ENCODE measurements at places on chromosomes 11 and 22.

DNA sequence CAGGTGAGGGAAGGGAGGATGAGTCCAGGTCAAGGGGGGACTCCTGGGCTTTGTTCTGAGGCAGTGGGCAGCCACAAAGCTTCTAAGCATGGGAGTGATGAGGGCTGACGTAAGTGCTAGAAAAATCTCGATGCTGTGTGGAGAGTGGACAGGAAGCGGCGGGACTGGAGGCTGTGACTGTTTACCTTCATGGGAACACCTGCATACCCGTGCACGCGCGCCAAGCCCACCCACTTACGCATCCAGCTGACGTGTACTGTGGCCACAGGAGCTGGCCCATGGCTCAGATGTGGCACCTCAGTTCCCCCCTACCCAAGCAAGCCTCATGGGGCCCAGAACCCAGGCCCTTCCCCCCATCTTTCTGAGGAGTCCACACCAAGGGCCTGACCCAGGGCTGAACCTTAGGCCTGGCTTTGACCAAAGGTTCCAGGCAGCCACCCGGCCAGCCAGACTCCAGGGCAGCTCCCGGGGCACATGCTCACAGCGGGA is 14.0 kb downstream of the MYRF start:
- no peak for DNase-seq

DNA sequence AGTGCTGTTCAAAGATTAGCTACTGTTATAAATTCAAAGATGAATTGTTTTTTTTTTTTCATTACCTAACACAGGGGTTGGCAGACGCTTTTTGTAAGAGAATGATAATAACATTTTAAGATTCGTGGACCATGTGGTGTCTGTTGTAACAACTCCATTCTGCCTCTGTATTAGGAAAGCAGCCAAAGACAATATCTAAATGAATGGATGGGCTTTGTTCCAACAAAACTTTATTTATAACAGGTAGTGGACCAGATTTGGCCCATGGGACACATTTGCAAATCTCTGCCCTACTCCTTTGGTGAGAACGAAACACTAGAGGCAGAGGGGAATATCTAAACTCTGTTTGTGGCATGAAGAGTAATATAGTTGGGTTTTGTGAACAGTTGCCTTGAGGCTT is 83.6 kb upstream of the BLID start:
- DNase-seq = no peak

DNA sequence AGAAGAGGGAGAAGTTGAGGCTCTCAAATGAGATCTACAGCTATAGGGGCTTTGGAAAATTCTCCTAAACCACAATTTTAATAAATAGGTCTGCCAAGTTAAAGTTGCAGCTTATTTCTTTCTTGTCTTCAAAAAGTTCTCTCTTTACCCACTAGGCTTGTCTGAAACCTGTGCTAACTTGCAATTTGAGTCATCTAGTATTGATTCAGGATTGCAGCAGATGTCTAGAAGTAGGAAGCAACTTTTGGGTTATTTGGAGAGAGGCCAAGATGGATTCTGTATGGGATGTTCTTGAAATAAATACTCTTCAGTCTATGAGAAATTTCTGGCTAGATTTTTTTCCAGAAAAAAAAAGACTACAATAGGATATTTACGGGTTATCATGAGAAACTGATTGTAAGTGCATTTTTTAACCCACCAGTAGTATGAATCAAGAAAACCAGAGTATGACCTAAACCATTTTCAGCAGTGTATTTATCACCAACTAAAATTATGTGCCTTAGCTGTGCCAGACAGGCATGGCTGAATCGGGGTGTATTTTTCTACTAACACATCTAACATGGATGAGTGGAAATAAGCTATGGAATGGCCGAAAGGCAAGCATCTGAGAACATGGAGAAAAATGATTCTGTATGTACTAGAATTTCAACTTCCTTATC is 4.9 kb upstream of the RAB38 start:
- DNase-seq = no peak

DNA sequence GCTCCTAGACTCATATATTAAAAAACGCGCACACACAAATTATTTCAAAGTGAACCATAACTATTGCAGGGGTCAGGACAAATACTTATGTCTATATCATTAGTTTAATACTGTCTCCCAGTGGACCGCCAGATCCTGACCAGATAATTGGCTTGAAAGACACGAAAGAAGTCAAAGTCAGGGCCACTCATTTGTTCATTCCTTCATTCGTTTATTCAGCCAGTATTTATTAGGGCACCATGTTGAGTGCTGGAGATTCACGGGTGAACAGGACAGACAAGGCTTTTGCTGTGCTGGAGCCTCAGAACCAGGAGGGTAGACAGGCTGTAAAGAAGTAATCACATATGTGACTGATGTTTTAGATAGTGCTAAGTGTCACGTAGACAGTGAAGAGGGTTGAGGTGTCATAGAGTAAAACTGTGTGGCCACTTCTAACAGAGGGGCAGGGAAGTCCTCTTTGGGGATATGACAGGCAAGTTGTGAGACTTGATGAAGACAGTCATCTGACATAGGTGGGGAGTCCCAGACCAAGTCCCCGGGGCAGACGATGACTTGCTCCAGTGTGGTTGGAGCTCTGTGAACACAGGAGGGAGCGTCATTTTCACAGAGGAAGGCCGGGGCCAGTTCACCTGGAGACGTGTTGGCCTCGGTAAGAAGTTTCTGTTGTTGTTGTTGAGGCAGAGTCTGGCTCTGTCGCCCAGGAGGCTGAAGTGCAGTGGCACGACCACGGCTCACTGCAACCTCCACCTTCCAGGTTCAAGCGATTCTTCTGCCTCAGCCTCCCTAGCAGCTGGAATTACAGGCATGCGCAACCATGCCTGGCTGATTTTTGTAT is 25.9 kb downstream of the RBX1 start:
- no peak for DNase-seq

DNA sequence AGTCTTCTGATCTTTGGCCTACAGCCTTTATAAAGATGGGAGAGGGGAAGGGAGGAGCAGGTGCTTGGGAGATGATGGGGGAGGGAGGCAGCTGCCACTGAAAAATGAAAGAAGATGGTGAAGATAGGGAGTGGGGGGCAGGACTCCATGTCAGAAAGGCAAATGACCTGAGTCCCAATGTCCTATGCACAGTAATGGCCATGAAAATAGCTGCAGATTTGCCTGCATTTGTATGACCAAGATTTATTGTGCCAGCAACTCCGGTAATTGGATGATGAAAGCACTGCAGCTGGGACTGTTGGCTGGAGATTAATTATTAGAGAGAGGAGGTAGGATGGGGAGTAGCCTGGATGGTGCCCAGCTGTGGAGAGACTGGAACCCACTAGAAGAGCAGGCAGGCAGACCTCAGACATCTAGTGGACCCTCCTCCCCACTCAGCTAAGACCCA is 36.1 kb downstream of the NEU3 start:
- no peak for DNase-seq

GRCh38 chr11:100545970-100546369 is 141.1 kb upstream of the ARHGAP42 start:
- DNase-seq = no peak

DNA sequence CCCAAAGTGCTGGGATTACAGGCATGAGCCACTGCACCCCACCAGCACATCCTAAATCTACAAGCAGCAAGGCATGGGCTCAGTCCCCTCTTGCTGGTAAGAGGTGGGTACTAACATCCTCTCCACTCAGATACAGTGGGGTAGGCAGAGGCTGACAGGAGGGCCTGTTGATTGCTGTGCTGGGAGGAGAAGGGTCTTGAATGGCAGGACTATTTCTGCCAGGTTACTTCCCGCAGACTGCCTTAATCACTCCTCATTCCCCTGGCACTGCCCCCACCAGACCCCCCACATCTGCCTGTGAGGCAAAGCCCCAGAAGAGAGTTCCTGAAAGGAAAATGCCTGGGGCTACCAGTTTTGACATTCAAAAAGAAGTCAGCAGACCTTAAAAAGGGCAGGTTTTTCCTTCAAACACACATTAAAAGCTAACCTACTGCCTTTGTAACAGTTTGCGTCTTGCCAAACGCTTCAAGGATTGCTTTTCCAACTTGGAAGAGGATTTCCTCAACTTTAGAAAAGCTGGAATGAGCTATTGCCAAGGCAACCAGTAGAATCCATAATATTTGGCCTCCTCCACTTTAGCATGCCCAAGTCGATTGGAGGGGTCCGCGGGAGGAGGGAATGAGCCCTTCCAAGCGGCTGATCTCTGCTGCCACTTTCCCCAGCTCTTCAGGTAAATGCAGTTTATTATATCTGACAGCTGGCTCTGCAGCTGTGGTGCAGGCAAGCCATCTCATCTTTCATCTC is 62.0 kb downstream of the FDX1 start:
- DNase-seq = no peak

DNA sequence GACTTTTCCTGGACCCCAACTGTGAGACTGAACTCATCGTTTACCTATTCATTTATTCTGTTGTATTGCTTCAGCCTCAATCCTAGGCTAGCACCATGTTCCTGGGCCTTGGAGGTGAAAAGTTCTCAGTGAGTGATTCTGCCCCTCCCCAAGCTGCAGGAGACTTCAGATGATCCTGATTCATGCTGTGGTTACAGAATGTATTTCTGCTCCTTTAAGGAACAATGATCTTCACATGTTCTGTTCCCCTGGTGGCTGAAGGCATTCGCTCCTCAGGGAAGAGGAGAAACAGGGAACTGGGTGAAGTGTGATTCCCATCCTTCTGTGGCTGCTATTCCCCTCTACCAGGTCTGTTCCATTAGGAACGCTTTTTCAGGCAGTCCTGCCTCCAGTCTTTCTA is 2.4 kb downstream of the OR52E1 start:
- DNase-seq = no peak

GRCh38 chr11:114211444-114212121 is 84.6 kb upstream of the NNMT start:
- no peak for DNase-seq

- DNase-seq = no peak
Measured at GRCh38 chr11:68651208-68651984, 32.9 kb upstream of the GAL start.

- DNase-seq = no peak
Measured at GRCh38 chr11:78080818-78081495, 1.3 kb upstream of the NDUFC2 start.

- DNase-seq = no peak
Measured at GRCh38 chr11:110126936-110127335, 33.7 kb downstream of the ZC3H12C start.

DNA sequence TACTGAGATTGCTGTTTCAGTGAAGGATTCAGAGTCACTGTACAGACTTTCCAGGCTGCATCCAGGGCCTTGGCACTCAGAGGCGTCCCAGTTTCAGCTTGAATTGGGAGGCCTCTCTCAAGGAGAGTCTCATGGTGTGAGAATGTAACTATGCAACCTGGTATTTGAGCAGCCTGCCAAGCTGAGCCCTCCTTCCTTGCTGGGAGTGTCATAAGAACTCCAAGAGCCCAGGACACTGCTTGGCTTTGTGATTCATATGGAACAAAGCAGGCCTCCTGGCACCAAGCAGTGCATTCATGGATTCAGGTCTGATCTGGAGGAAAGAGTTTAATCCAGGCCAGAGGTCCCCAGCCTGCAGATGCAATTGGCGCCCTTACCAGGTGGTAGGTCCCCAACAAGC is 171.7 kb downstream of the DBX1 start:
- DNase-seq = no peak

DNA sequence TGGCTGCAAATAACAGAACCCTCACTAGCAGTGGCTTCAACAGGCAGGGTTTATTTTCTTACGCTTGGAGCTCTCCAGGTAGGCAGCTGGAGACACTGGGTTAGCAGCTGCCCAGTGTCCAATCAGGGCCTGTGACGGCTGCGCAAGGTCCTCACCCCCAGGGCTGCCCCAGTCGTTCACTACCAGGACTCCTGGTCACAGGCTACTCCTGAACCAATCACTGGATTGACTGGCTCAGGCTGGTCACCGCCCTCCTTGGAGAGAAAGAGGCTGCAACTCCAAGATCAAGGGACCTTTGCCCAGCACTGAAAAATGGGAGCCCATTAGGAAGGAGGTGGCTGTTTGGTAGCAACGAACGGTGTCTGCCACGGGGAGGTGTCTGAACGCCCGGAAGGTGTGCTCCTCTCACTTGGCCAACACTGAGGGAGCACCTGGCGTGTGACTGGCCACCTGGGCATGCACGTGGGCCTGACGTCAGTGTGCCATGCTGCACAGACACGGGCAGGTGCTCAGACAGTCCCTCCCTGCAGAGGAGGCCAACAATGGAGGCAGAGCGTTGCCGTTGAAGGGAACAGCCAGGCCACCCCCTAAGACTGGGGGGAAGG is 5.1 kb downstream of the ARSA start:
- no peak for DNase-seq

DNA sequence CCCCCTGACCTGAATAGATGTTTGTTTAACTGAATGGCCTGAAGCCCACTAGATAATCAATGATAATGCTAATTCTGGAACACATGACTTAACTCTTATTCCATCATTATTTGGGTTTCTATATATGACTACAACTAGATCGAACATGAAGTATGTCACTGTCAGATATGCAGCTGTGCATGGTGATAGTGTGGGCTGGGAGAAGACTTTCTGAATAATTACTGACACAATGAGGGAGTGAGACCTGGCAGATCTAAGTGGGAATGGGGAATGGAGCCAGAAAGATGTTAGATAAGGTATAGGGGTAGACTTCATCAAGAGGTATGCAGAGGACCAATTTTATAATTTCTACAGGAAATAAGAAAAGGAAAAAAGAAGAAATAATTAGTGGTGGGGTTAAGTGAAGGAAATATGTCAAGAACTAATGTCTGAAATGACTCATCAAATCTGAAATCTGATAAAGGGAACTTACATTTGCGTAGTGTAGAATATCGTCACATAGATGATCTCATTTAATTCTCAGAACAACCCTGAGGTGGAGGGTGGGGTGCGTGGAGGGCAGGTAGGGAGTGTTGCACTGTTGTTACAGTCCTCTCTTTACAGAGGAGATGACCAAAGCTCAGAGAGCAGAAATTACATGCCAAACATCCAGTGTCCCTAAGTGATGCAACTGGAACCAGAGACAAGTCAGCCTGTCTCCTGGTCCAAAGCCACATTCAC is 68.2 kb upstream of the EED start:
- peak; percentile 79 for DNase-seq

DNA sequence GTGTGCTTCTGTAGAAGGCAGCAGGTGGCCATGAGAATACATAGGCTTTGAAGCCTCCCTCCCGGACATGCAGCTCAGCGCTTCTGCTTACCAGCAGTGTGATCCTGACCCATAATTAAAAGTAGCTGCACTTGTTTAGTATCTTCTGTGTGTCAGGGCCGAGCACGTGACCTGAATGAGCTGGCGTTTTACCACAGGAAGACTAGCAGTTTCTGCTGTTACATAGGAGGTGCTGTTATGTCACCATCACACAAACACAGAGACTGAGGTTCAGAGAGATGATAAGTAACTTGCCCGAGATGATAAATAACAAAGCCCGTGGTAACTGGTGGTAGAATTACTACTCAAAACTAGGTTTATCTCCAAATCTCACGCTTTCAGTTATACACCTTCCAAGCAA is 329.5 kb downstream of the OPCML start:
- no peak for DNase-seq

- no peak for DNase-seq
Measured at GRCh38 chr11:118634431-118635236, 27.2 kb downstream of the PHLDB1 start.

Data from stimulated activated naive CD8-positive, alpha-beta T cell treated with anti-CD3 and anti-CD28 coated beads, Interleukin-15, amount 100 ng/mL, for 72 hours (primary cell).